ENCODE measurements at places on chromosomes 3 and 15. TPM values are rescaled to one million over a fixed set of nuclear protein-coding genes. Genes with fewer than 3 reads are reported as not detected.

Gene TTC14
- total RNA-seq = 35.9 TPM

Gene GOLGA8S
- total RNA-seq = not detected

Gene PGBD4
- 1.3 TPM for total RNA-seq

Gene CCR2
- total RNA-seq = not detected

GRCh38 chr15:31857194-31857593, 173.1 kb upstream of the CHRNA7 start:
- DNase-seq = no peak
- H3K27ac ChIP-seq = no peak overlapping the region
- peaks cover 3% of the 10 kb centered on the region for H3K27me3 ChIP-seq
- H3K4me1 ChIP-seq = no peaks in the 10 kb centered on the region
- H3K4me3 ChIP-seq = no peak overlapping the region
- H3K36me3 ChIP-seq = no peaks in the 10 kb centered on the region

GRCh38 chr15:66505430-66505811, 295 bp downstream of the ZWILCH start:
- H3K4me3 ChIP-seq = peak overlapping the region; percentile 69
- peaks cover 5% of the 10 kb centered on the region for H3K27me3 ChIP-seq
- H3K27ac ChIP-seq = peak overlapping the region; percentile 89
- H3K4me1 ChIP-seq = peaks cover 47% of the 10 kb centered on the region

GRCh38 chr3:115245438-115245837, 98.3 kb upstream of the ZBTB20 start:
- H3K4me3 ChIP-seq = no peak overlapping the region
- H3K36me3 ChIP-seq = no peaks in the 10 kb centered on the region
- H3K4me1 ChIP-seq = no peaks in the 10 kb centered on the region
- no peaks in the 10 kb centered on the region for H3K27me3 ChIP-seq
- DNase-seq = no peak

GRCh38 chr3:79766496-79767193, 1.2 kb downstream of the ROBO1 start:
- no peak for DNase-seq
- H3K36me3 ChIP-seq = no peaks in the 10 kb centered on the region
- no peak overlapping the region for H3K4me3 ChIP-seq
- no peaks in the 10 kb centered on the region for H3K4me1 ChIP-seq
- no peak overlapping the region for H3K27ac ChIP-seq

DNA sequence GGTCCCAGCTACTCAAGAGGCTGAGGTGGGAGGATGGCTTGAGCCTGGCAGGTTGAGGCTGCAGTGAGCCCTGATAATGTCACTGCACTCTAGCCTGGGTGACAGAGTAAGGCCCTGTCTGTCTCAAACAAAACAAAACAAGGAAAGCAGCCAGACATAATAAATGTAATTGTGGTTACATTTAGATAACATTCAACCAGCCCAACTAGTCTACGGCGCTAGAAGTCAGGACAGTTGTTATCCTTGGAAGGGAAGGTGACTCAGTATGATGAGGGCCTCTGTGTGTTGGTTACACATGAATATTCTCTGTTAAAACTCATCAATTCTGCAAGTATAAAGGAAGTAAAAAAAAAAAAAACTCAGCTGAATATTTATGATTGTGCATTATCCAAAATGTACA, 27.0 kb upstream of the CSPG5 start:
- H3K27me3 ChIP-seq = no peaks in the 10 kb centered on the region
- H3K4me3 ChIP-seq = no peak overlapping the region

GRCh38 chr3:5423076-5423475, 235.6 kb downstream of the EDEM1 start:
- no peak for DNase-seq
- no peak overlapping the region for H3K27ac ChIP-seq
- H3K4me3 ChIP-seq = no peak overlapping the region
- H3K27me3 ChIP-seq = no peaks in the 10 kb centered on the region

DNA sequence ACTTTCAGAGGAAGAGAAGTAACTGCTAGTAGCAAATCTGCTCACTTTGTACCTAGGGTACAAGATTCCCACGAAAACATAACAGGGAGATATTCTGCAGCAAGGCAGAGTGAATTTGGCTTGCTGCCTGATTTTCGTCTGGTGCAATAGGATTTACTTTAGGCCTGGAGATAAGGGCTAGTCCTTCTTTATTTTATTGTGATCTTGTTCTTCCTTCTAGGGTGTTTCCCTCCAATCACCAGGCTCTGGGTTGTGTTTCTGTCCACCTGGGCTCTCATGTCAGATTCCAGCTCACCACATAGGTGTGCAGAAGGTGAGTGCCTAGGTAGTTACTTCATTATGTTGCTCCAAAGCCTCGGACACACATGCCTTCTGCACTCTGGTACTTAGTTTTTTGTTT, 211.8 kb upstream of the RGMA start:
- no peaks in the 10 kb centered on the region for H3K27me3 ChIP-seq
- H3K4me3 ChIP-seq = no peak overlapping the region

DNA sequence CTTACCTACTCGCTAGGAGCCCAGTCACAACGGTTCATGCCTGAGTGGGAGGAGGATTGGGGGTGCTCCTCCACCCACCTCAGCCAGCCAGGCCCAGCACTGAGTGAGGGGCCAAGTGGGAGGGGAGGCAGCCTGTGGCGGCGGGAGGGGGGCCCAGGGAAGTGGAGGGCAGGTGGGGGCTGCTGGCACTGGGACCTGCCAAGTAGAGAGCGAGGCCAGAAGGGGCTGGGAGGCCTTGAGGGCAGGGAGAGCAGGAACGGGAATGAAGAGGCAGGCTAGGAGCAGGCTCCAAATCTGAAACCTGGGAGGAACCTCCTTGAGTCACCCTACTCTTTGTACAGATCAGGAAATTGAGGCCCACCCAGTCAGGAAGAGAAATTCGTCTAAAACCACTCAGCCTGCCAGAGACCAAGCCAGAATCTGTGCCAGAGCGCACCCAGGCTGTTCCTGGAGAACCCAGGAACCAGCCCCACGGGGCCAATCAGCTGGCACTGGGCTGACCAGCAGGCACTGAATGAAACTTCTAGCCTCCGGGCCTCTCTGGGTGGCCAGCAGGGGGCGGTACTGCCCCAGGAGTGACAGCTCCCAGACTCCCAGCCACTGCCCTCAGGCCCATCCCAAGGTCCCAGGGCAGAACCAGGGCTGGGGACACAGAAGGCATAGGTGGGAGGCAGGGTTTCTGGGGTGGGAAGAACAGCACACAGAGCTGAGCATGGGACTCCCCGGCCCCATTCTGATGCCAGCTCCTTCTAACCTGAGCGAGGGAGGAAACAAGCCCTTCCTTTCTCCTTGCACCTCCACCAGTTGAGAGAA, 14.8 kb upstream of the CYP11A1 start:
- H3K27ac ChIP-seq = no peak overlapping the region
- H3K36me3 ChIP-seq = no peaks in the 10 kb centered on the region
- peak overlapping the region; percentile 53 for H3K4me3 ChIP-seq
- H3K27me3 ChIP-seq = peaks cover 19% of the 10 kb centered on the region

DNA sequence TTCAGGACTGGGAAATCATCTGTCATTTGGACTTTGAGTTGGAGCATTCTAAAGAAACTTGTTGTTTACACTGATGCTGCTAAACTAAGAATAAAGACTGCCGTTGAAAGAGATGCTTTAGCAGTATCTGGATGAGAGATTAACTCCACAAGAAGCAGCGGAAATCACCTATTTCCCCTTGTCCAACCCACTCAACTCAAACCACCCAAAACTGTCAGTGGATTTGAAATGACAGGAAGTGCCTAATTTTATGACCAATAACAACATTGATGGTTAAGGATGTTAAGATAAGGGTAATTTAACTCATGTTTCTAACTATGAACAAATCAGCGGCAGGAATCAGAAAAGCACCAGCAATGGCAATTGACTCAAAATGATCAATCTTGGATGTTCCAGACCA, 110.8 kb upstream of the NR2F2 start:
- H3K4me3 ChIP-seq = no peak overlapping the region
- no peak overlapping the region for H3K27ac ChIP-seq
- no peaks in the 10 kb centered on the region for H3K27me3 ChIP-seq
- peaks cover 14% of the 10 kb centered on the region for H3K4me1 ChIP-seq
